ENCODE measurements at places on chromosomes 13 and 19. TPM values are rescaled to one million over a fixed set of nuclear protein-coding genes. Genes with fewer than 3 reads are reported as not detected.

The ZNF345 gene
- 21.4 TPM for polyA plus RNA-seq

The DAPK3 gene
- 50.8 TPM for polyA plus RNA-seq

The COL4A2 gene
- 422 TPM for polyA plus RNA-seq

GRCh38 chr13:66506979-66507378 lies 723.2 kb downstream of the PCDH9 start:
- DNase-seq: no peak

DNA sequence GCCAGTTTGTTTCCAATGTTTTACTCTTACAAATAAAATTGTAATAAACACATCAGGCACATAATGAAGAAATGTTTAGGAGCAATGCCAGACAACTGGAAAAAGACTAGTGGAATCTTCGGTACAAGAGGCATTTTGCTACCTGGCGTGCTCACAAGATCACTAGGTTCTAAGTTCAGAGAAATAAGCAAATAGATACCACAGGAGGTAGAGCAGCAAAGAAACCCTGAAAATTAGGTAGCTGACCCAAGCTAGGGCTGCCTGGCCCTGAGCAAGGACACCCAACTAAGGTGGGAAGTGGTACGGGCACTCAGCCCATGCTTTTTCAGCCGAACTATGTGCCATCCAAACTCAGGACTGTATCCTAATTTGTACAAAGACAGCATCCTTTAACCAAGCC lies 32.2 kb upstream of the TPP2 start:
- no peak for DNase-seq

- no peak for DNase-seq
Measured at GRCh38 chr19:50377051-50377461, 799 bp downstream of the NR1H2 start.

GRCh38 chr19:45117167-45117594 lies 24.2 kb downstream of the PPP1R37 start:
- DNase-seq: no peak

- no peak for DNase-seq
Measured at GRCh38 chr19:3778104-3778867, 6.3 kb upstream of the RAX2 start.

The LILRA5 gene
- 0.70 TPM for polyA plus RNA-seq

DNA sequence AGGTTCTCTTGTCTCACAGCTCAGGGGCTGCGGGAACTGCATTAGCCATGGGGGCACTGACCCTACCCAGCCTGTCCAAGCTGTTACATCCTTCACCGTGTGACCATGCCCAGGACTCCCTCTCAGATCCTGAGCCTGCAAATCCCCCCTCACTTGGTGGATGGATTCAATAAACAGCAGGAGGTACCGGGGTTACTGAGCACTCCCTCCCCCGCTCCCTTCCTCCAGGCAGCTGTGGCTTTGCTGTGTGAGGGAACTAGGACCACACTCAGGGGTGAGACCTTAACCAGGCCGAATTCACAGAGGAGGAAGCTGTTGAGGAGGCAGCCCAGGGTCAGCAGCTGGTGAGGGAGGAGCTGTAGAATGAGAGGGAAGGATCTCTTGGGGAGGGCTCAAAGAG lies 27.0 kb upstream of the CEACAM1 start:
- peak; percentile 9 for DNase-seq

The ZSCAN1 gene
- 7.3 TPM for polyA plus RNA-seq

The CYP4F2 gene
- not detected for polyA plus RNA-seq

Measured in renal cortex interstitium (tissue), 15 donors.